CD4-positive, alpha-beta T cell treated with Interleukin-15 for 1 hour (primary cell): ENCODE measurements at places on chromosomes 5 and 9.

DNA sequence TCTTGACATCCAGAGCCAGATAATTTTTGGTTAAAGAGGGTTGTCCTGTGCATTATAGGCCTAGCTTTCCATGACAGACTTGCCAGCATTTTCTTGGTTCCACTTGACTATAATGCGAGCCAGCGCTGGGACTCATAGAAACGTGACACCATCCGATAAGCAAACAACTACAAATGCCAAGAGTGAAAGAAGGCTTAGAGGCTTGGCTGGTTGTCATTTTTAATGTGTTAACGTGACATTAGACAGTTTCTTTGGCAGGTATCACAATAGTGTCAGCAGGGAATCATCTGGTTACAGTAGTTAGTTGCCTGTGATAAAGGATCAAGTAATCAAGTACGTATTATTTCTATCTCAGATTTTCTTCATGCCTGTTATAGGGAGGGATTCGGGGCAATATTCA is 20.0 kb upstream of the LIFR start:
- DNase-seq, result no peak

DNA sequence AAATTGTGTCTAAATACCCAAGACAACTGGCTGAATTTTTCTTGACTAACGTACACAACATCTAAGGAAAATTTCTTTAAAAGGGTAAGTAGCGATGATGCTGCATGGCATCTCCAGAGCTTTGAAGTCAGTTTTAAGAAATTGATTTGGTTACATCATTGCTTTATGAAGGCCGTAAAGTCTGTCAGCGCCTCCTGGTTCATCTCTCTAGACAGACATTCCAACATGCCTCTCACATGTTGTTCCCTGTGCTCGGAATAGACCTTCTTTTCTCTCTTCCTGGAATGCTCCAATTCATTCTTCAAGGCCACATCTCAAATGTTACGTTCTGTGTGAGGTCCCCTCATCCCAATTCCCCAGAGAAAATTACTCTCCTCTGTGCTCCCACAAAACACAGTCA is 108.7 kb upstream of the SSBP2 start:
- no peak for DNase-seq

- DNase-seq, result no peak
Observed at GRCh38 chr9:91611582-91611981, 187.9 kb upstream of the NFIL3 start.

- DNase-seq, result no peak
Observed at GRCh38 chr9:73269430-73270101, 117.9 kb downstream of the ANXA1 start.

- DNase-seq, result no peak
Observed at GRCh38 chr5:132488590-132488989, 2.0 kb downstream of the IRF1 start.

DNA sequence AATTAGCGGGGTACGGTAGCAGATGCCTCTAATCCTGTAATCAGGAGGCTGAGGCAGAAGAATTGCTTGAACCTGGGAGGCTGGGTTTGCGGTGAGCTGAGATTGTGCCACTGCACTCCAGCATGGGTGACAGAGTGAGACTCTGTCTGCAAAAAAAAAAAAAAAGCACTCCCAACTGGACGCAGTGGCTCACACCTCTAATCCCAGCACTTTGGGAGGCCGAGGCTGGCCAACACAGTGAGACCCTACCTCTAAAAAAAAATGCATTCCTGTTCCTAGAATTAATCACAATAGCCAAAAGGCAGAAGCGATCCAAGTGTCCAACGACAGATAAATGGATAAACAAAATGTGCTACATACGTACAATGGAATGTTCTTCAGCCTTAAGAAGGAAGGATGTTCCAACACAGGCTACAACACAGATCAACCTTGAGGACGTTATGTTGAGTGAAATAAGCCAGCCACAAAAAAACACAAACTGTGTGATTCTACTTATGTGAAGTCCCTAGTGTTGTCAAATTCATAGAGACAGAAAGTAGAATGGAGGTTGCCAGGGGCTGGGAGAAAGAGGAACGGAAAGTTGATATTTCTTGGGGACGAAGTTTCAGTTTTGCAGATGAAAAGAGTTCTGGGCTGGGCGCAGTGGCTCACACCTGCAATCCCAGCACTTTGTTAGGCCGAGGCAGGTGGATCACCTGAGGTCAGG is 13.8 kb downstream of the FAM78A start:
- DNase-seq, result no peak

DNA sequence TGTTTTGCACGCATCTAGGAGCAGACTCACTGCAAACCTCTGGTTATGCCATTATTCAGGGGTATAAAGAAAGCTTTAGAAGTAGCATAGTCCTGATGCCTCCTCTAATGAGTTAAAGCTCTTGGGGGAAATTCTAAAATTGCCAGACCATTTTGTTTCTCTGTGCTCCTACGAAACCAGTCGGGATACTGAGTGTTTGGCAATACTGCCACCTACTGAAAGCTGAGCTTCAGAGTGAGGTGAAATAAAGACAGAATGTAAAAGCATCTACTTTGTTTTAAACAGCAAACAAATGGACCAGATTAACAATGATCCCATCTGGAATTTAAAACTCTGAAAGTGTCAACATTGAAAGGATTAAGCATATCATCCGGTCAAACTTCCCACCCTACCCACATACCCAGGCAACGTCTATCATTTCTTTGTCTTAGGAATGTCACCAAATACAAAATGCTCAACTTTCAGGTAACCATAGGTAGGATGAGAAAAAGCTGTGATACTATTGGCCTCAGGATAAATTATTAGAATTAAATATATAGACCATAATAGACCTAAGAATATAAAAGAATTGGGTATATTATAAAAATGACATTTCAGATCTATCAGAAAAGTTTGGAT is 77.8 kb upstream of the SHISAL2B start:
- no peak for DNase-seq
